Stimulated activated CD8-positive, alpha-beta memory T cell treated with anti-CD3 and anti-CD28 coated beads, Interleukin-4, amount 100 ng/mL, for 4 hours (primary cell): ENCODE measurements at places on chromosomes 13 and 19.

GRCh38 chr13:65343898-65344663 is 1886.1 kb downstream of the PCDH9 start:
- no peak for DNase-seq

GRCh38 chr13:29893438-29893837 is 43.0 kb upstream of the UBL3 start:
- no peak for DNase-seq

- DNase-seq = no peak
These were observed 105.0 kb downstream of the MBNL2 start for GRCh38 chr13:97327086-97327485.

DNA sequence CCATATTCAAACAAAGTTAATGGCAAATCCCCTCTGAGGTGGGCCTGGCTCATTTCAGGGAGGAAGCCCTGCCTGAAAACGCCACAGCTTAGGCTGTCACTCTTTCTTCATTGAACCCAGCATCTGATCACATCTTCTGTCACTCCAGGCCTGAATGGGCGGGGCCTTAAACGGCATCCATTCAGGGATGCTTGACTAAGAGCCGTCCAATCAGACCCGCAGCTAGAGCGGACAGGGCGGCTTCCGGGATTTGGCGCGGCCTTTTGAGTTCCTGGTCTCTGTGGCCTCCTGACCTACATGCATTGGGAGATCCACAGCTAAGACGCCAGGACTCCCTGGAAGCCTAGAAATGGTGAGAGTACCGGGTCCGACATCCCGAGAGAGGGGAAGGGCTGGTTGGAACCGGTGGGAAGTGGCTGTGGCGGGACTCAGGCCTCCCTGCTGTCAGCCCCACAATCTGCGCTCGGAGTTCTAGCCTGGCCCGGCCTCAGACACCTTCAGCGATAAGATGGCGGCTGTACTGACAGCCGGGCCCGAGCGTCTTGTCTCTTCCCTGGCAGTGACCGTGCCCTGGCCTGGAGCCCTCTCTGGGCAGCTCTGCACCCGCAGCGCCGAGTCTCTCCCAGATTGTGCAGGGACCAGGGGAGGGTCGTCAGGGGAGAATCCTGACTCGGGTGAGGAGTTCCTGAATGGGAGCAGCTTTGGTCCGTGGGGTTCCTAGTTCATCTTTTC is at the start of gene ZNF723:
Gene ZNF723 (plus strand): TSS at position 261 of the 732 bp plus-strand sequence. CDS start 89 bp downstream, at position 350.
- no peak for DNase-seq

DNA sequence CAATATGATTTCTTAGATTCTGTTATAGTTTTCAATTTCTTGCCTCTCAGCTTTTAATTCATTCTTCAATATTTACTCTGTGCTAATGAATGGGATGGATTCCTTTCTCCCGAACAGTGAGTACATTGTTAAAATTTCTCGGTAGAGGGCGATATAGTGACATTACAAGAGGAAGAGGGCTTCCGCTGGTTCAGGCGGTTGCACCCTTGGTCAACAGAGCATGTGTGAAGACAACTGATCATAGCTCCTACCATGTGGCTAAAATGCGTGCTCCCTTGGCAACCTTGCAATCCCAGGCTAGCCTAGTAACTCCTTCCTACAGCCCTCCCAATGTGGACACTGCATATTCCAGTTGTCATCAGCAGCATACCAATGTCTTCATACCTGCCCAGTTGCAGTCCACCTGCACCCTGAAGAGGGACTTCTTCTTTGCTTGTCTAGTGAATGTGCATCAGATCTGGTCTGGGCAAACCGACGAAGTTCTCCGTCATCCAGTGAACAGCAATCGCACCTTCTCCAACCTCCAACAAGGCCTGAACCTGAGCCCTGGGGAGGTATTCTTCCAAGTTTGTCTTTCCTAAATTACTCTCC is 653.0 kb upstream of the GPC6 start:
- no peak for DNase-seq

DNA sequence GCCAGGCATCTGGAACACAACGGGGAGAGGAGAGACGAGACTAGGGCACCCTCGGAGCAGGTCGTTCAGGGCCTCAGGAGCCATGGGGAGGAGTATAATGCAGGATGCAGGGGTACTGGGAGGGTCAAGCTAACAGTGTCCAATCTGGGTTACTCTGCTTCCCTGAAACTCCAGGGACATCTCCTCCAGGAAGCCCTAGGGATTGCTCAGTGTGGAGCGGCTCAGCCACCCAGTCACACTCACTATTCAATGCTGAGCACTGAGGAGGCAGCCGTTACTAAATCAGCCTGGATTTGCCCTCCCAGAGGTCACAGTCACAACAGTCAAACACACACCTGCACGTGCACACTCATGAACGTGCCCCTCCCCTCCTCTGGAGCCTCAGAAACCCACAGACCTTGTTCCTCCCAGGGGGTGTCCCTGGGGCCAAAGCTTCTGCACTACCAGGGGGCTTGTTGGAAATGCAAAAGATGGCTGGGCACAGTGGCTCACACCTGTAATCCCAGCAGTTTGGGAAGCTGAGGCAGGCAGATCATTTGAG is 6.9 kb upstream of the FOSB start:
- DNase-seq = no peak

DNA sequence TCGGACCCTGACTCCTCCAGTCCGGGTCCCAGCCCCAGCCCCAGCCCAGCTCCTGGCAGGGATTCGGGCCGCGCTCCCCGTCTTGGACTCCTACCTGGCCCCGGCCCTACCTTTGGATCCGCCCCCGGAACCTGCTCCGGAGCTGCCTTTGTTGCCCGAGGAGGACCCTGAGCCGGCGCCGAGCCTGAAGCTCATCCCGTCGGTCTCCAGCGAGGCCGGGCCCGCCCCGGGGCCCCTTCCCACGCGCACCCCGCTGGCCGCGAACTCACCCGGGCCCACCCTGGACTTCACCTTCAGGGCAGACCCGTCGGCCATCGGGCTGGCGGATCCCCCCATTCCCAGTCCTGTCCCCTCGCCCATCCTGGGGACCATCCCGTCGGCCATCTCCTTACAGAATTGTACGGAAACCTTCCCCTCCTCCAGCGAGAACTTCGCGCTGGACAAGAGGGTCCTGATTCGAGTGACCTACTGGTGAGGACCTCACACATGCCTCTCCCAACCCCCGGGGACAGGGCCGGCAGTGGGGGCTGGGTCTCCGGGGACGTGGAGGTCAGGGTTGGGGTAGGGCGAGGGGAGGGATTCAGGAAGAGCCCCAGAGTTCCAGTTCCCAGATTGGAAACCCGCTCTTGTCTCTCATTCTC is 732 bp downstream of the SELENOV start:
- DNase-seq = no peak

GRCh38 chr19:4032436-4032835 is 24.9 kb downstream of the PIAS4 start:
- DNase-seq = no peak

- DNase-seq = no peak
These were observed 10.7 kb downstream of the ANO8 start for GRCh38 chr19:17323964-17324332.

DNA sequence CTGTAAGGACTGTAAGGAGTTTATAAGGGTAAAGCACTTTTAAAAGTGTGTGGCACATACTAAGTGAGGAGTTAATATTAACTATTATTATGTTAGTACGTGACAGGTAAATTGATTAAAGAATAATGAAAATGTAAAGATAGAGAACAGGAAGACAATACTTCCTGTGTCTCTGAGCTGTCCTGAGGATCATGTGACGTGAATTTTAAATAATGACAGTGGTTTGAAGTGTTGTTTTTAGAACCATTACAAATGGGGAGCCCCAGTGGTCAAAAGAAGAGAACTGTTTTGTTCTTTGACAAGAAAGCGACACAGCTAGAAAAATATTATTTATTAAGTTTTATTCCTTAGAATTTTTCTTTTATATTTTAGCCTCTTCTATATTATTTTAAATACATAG is 241.2 kb upstream of the STARD13 start:
- DNase-seq = no peak

- no peak for DNase-seq
These were observed 25.5 kb downstream of the AP2S1 start for GRCh38 chr19:46824890-46825730.

- no peak for DNase-seq
These were observed 59.8 kb downstream of the SLC7A9 start for GRCh38 chr19:32809754-32810153.

DNA sequence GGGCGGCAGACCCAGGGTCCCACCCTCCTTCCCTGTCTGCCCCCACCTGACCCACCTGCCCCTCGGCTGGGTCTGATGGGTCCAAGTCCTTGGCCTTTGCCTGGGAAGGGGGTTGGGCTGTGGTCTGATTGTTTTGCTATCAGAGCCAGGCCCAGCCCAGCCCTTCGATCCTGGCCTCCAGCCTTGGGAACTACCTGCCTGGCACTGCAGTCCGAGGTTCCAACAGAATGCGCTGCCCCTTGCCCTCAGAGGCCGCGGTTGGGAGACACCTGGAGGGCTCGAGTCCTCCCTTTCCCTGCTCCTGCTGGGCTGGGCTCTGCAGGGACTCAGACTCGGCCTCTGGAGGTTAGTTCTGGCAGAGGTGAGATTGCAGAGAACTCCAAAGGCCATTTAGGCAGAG is 1.6 kb downstream of the CCL25 start:
- DNase-seq = no peak

DNA sequence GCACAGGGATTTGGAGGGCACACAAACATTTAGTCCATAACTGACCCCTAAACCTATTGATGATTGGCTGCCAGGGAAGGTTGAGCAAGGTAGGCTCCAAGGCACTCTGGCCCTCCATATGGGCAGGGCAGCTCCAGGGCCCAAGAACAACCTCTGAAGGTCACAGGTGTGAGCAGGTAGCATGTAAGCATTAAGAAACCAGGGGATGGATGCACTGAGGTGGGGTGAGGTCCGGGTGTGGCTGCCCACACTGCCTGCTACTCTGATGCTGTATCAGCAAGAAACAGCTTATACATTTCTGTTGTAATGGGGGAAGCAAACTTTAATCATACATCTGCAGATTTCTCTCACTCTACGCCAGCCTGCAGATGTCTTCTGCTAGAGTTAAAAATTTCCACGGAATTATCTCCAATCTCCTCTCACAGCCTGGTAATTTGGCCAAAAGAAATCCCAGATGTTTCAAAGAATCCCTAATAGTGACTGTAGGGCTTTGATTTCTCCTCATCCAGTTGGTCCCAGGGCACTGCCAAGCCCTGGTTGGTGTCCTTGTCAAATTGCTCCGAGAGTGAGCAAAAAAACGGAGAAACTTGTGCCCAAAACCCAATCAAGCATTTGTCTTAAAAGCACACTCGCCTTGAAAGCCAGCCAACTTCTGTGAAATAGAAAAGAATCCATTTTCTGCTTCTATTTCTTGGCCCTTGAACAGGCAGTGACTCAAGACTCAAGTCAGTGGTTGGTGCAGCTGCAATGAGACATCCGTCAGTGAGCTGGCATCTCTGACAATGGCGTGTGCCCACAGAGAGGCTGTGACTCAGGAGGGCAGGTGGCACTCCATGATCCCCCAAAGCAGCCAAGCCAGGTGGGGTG is 72.5 kb upstream of the MRI1 start:
- no peak for DNase-seq

DNA sequence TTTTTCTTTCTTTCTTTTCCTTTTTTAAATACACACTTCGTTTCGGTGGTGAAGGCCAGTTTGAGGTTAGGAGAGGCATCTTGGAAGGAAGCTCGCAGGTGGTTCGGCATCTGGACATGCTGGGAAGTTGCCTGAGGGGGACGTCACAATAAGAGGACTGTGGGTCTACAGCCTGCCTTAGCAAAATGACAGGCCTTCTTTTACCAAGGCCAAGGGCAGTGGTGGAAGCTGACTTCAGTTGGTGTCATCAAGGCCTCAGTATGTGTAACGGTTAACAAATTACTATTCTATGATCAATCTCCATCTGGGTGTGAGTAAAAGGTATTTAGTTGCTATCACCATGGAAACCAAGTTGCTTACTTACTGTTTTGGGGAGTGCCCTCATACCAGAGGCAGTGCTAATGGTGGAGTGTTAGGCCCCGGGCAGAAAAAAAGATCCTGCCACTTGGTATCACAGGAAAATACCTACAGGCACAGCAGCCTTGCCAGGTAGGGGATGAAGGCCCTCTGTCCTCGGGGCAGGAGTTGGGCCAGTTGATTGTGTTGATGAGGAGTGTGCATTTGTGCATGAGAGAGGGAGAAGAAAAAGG is 10.3 kb downstream of the ACTN4 start:
- DNase-seq = no peak

DNA sequence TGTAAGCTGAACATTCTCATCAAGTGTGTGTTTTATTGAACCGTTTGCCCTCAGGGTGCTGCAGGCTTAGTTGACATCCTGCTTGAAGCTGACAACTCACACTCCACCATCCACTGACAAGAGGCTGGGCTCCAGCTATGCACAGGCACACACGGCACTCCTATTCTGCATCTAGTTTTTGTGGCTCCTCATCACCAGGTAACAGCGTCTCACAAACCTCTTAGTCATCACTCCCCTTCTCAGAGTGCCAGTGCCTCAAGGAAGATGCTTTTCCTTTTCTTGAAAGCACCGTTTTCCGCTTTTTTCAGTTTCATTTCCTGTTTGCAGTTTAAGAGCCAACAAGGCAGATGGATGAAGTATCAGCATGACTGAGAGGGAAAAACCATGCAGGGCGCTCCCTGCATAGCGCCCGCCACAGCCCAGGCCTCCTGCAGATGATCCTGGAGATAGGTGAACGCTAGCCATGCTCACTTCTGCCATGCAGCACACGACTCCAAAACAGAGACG is 491.2 kb downstream of the COG6 start:
- no peak for DNase-seq

- no peak for DNase-seq
These were observed 14.4 kb downstream of the CEBPA start for GRCh38 chr19:33287927-33288326.

DNA sequence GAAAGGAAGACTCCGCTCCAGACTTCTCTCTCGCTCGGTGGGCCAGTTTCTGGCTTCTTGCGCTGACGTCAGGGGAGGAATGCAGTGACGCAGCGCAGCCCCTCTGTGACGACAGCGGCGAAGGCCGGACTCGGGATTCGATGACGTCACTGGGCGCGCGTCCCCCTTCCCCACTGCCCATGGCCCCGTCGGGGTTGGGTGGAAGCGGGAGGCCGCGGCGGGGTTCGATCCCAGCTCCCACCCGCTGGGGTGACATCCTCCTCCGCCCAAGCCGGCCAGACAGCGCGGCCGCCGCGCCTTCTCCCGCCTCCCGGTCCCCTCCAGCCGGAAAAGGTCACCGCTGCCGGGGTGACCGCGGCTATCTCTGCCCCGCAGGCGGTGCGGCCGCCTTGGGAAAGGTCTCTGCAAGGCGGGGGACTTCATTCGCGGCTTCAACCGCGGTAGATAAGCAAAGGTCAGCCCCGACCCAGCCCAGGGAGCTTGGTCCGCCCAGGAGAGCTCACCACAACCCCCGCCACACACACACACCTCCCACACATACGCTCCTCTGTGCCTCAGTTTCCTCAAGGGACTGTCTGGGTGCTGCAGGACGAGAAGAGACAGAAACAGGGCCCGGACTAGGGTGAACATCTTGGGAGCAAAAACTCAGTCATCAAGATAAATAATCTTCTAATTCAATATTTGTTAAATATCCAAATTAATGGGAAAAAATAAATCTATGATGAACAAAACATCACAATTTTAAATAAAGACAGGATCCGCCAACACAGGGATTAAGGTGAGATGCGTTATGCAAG is 844 bp upstream of the RFX1 start:
- DNase-seq = no peak

- no peak for DNase-seq
These were observed 402.7 kb downstream of the TBC1D4 start for GRCh38 chr13:75079226-75079625.
